Activated CD8-positive, alpha-beta memory T cell treated with anti-CD3 and anti-CD28 coated beads for 24 hours (primary cell): ENCODE measurements at places on chromosomes 16 and 17.

- DNase-seq = no peak
Observed at GRCh38 chr17:13917634-13918033, 151.7 kb upstream of the COX10 start.

GRCh38 chr16:50640391-50640790 lies 40.7 kb downstream of the SNX20 start:
- DNase-seq = no peak

GRCh38 chr16:6122401-6122800 lies 1024.8 kb upstream of the EEF2KMT start:
- DNase-seq = no peak

- DNase-seq = no peak
Observed at GRCh38 chr16:278863-279366, 1.5 kb upstream of the ARHGDIG start.

DNA sequence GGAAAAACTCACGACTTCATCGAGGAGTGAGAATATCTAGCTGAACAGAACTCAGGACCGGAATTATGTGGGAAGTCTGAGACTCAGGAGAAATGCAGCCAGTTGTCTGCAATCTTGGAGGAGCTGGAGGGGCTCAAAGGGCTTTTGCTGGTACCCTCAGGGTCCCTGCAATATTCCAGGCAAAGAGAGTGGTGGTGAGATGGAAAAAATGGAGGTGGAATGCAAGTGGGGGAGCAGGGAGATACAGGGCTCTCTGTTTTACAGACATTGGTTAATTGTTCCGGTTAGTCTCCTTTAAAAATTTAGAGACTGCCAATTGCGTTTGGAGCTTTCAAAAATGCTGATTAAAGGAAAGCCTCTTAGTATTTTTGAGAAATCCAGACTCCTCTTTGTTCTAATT lies 18.2 kb upstream of the HP start:
- no peak for DNase-seq

- no peak for DNase-seq
Observed at GRCh38 chr17:29168079-29168758, 12.0 kb downstream of the MYO18A start.

GRCh38 chr17:494601-495265 lies 142.1 kb upstream of the RPH3AL start:
- no peak for DNase-seq

DNA sequence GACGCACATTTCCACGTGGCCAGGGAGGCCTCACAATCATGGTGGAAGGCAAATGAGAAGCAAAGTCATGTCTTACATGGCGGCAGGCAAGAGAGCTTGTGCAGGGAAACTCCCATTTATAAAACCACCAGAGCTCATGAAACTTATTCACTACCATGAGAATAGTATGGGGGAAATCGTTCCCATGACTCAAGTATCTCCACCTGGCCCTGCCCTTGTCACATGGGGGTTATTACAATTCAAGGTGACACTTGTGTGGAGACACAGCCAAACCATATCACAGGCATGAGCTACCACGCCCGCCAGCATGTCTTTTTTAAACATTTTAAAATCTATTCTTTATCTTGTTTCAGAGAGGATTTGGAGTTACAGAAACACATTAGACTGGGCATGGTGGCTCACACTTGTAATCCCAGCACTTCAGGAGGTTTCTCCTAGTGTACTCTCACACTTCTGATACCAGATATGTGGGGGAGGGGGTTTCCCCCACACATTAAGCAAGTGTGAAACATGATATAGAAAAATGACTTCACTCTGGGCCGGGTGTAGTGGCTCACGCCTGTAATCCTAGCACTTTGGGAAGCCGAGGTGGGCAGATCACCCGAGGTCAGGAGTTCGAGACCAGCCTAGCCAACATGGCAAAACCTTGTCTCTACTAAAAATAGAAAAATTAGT lies 5.6 kb upstream of the ATMIN start:
- no peak for DNase-seq

DNA sequence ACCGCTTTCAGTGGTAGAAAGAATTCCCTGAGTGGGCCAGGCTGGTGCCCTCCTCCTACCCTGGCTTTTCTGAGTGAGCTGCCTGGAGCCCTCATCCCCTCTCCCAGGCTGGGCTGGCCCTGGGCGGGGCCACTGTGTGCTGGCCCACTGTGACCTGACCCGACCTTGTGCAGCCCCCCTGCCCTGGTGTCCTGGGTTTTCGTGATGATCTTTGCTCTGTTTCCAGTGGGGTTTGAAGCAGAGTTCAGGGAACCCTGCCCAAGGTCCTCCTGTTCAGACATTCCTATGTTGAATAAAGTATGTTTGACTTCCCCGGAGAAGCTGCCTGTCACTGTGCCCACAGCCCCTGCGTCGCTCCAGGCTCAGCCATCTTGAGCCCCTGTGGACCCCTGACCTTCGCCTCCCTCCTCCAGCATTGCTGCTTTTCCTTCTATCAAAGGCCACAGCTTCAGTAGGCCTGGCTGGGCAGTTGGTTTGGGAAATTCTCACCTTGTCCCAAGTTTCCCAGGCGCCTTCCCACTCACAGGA lies 13.7 kb upstream of the NAGLU start:
- DNase-seq = no peak

DNA sequence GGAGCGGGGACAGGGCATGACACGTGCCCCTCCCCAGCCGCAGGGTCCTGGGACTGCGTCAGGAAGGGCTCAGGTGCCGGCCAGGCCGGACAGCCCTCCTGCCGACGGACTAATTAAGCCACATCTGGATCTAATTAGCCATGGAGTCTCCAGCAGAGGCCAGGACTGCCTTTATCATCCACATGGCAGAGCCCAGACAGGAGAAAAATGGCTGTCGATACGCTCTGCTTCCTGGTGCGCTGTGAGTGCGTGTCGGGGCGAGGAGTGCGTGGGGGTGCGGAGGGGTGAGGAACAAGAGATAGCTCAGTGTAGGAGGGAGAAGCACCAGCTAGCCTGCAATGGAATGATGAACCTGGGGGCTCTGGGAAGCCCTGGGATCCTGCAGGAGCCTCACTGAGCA lies 218.8 kb downstream of the IRF8 start:
- no peak for DNase-seq

GRCh38 chr16:4957420-4957719 lies 760 bp upstream of the SEC14L5 start:
- no peak for DNase-seq

DNA sequence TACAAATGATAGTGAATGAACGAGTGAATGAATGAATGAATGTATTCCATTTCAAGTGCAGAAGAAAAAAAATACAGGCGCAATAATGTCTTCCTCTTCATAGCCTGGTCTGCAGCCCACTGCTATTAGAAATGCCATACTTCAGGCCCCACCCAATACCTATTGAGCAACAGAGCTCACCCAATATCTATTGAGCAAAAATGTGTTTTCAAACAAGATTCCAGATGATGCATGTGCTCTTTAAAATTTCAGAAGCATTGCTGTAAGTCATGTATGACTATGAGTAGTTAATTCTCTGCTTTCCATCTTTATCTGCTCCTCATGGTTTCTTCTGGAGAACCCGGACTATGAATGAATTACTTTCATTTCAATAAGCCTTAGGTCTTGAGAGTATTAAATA lies 308.2 kb downstream of the XYLT1 start:
- DNase-seq = no peak

- peak; percentile 66 for DNase-seq
Observed at GRCh38 chr16:30748634-30749445, 615 bp downstream of the PHKG2 start.

GRCh38 chr16:49651226-49651625 lies 204.7 kb downstream of the ZNF423 start:
- DNase-seq = no peak

GRCh38 chr17:42340691-42341127 lies 47.5 kb downstream of the STAT3 start:
- peak; percentile 81 for DNase-seq

- no peak for DNase-seq
Observed at GRCh38 chr16:73275024-73275423, 227.1 kb upstream of the ZFHX3 start.

- no peak for DNase-seq
Observed at GRCh38 chr16:54284931-54285413, 1.6 kb downstream of the IRX3 start.

DNA sequence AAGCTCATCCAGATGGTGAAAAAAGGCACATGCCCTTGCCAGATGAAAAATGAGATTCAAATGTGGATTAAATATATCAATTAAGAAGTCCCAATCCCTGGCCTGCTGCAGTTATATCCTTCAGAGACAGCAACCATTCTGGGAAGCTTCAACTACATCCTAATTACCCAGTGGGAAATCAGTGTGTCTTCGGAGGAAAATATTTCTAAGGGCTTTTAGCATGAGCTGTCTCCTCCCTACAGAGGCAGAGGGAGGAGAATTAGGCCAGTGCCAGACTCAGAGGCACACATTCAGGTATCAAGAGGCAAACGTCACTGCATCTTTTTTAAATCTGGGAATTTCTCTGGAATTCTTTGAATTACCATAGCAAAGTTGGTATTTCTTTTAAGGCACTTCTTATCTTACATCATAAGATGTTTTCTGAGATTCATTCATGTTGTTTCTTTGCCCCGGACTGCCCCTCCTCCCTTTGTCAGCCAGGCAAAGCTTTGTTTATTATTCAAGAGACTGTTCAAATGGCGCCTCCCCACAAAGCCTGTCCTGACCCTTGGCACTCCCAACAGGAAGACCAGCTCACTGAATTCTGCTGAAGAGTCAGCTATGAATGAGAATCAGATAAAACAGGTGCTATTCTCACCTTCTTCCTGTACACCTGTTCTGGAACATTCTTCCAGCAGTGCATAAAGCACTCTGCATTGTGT lies 38.3 kb upstream of the SMPD3 start:
- no peak for DNase-seq

DNA sequence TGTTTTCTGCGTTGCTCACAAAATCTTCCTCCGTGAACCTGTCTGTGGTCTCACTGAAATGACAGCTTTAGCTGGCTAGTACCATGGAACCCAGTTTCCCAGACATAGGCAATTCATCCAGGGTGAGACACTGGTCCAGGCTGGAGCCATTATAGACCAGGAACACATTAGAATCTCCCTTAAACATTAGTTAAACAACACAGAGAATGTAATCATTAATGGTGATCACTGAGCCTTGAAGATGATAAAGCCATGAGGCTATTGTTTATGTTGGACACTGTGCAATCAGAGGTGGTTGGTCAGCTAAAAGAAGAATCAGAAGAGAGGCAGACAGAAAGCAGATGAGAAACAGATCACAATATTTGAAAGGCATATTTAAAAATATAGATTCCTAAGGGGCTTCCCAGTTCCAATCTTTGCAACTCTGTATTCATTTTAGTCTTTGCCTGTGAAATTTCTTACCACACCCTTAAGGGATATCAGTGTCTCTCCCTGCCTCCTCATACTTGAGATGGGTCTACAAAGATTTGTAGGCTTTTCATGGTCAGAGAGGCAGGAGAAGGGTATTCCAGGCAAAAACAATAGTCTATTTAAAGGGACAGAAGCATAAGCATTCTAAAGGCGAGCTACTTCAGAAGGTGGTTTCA lies 317.9 kb downstream of the MAP2K6 start:
- DNase-seq = no peak

GRCh38 chr17:4879601-4880000 lies 19.7 kb upstream of the C17orf107 start:
- DNase-seq = no peak
